Aorta (tissue), 5 donors: ENCODE measurements at places on chromosomes 3 and 15. TPM values are rescaled to one million over a fixed set of nuclear protein-coding genes. Genes with fewer than 3 reads are reported as not detected.

ERICH6 gene
- 0.18 TPM for total RNA-seq

FMN1 gene
- 23.4 TPM for total RNA-seq

DNA sequence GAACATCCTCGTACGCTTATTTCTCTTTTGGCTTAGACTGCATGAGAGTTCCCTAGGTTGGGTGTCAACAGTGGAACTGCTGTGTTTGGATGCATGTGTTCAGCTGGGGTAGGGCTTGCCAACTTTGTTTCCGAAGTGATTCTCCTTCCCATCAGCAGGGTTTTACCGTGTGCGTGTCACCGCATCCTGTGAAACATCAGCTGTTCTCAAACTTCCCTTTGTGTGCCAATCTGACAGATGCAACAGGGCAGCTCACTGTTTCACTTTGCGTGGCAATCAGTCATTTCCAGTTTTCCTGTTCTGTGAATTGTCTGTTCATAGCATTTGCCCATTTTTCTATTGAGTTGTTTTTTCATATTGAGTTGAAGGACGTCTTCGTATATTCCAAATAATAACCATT is 218.8 kb downstream of the VPS13C start:
- DNase-seq, result no peak
- no peaks in the 10 kb centered on the region for H3K27me3 ChIP-seq
- H3K27ac ChIP-seq, result no peak overlapping the region
- H3K4me3 ChIP-seq, result no peak overlapping the region

GRCh38 chr3:13544293-13544831 is 4.6 kb upstream of the FBLN2 start:
- H3K27ac ChIP-seq, result no peak overlapping the region
- no peak overlapping the region for H3K4me3 ChIP-seq
- H3K36me3 ChIP-seq, result no peaks in the 10 kb centered on the region
- no peak for DNase-seq
- no peaks in the 10 kb centered on the region for H3K4me1 ChIP-seq

DNA sequence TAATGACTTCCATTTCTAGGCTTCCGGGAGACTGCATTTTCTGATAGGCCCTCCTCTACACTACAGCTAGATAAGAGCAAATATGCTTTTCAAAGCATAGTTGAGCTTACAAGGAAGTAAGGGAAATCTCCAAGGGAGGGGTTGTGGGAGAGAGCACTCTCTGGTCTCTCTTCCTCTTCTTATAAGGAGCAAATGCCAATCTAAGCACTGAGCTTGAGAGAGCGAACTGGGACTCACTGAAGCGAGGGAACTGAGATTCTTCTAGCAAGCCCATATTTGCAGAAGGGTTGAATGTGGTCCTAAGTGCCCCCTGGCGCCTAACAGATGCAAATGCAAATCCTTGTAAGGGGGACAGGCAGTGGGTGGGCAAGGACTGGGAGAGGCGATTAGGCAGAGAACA is 164.8 kb downstream of the ERC2 start:
- no peaks in the 10 kb centered on the region for H3K4me1 ChIP-seq
- H3K27ac ChIP-seq, result no peak overlapping the region
- no peak for DNase-seq
- no peaks in the 10 kb centered on the region for H3K27me3 ChIP-seq
